ENCODE measurements at places on chromosomes 2 and 18. TPM values are rescaled to one million over a fixed set of nuclear protein-coding genes. Genes with fewer than 3 reads are reported as not detected.

PSD4 gene
- 13.3 TPM for total RNA-seq

- DNase-seq: peak; percentile 83
Measured at GRCh38 chr2:20579866-20580265, 71.0 kb downstream of the HS1BP3 start.

DNA sequence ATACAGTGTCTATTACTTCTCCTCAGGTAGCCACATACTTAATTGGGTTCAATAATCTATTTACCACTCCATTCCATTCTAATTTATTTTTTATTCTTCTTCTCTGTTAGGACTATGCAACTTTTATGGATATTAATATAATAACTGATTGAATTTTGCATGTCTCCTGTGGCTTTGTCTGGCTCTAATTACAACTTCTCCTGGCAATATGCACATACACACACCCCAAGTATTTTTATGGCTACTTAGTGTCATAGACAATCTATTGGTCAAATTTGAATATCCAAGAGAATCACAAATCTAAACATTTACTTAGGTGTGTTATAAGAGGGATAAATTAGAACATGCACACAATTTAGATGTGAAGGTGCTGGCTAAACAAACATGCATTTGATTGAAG is 73.1 kb downstream of the BOD1L2 start:
- DNase-seq: no peak

CPLX4 gene
- total RNA-seq: not detected

GRCh38 chr2:211367711-211368110 is 811.3 kb downstream of the CPS1 start:
- DNase-seq: peak; percentile 34

DNA sequence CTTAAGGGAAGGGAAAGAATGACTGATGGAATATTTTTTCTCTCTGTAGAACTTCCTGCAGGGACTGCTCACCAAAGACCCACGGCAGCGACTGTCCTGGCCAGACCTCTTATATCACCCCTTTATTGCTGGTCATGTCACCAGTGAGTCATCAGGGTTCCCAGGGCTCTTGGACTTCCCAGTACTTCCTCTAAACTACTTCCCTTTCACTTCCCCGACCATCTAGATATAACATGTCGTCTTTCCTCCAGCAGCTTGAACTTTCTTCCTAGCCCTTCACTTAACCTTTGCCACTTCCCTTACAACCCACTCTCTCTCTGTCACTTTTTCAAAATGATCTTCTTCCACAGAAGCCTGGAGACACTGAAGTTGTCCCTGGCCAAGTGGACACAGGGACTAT is 7.2 kb downstream of the STK36 start:
- DNase-seq: peak; percentile 22

GRCh38 chr18:9025091-9025838 is 77.2 kb upstream of the NDUFV2 start:
- DNase-seq: peak; percentile 5

- no peak for DNase-seq
Measured at GRCh38 chr2:37090019-37090477, 5.7 kb downstream of the GPATCH11 start.

- peak; percentile 37 for DNase-seq
Measured at GRCh38 chr2:127700527-127701192, 637 bp upstream of the SFT2D3 start.

DNA sequence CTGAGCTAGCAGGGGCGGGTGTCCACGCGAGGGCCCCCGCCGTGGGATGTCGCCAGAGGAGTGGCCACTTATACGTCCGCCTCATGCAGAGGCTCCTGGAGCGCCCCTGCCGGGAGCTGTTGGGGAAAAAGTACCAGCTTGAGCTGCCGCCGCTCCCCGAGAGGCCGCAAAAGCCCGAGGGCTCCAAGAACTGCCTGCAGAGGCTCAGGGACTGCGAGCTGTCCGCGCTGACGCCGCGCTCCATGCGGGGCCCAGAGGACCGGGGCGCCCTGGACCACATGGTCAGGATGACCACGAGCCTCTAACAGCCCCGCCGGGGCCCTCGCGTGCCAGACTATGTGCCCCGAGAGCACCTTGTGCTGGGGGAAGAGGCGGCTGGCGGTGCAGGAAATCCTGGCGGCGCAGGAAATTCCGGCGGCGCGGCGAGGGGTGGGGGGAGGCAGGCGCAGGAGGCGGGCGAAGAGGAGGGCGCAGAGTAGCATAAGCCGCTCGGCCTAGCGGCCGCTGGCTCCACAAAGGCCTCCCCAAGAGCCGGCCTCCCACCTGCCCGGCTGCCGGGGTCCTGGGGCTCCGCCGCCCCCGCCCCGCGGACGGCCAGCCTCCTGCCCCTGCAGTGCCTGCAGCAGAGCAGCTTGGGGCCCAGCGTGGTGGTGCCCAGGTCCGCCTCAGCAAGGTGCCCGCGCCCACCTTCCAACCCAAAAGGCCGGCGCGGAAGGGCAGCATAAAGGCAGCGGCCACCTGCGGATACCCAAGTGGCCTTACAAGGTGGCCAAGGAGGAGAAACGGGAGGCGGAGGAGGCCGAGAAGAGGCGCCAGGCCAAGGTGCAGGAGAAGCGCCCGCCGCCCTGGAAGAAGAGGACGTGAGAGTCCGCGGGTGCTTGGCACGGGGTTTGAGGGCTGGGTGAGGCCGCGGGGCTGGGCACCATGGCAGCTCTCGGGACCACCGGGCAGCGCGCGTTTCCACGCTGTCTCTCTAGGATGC is 42.1 kb upstream of the TRIM43B start:
- peak; percentile 86 for DNase-seq

LYPD6 gene
- 8.5 TPM for total RNA-seq

GRCh38 chr2:238713198-238713826 is 134.6 kb upstream of the TWIST2 start:
- no peak for DNase-seq

SAG gene
- total RNA-seq: not detected

GRCh38 chr2:194304191-194304590 is 1352.8 kb upstream of the SLC39A10 start:
- no peak for DNase-seq

DNA sequence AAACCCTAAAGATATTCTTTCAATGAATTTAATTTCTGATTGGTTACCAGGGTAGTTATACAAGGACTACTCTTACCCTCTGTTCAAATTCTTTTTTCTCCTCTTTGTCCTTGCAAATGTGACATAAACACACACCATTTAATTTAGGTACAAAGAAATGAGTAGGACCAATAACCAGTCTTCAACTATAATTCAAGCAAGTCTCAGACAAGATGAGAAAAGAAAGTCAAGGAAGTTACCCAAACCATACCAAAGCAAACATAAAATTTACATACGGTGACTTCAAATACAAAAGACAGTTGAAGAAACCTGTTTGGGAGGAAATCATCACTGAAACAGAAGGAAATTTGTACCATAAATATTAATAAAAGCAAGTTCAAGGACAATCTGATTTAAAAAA is 91.1 kb upstream of the EPB41L5 start:
- DNase-seq: no peak

METTL4 gene
- 6.5 TPM for total RNA-seq

DNA sequence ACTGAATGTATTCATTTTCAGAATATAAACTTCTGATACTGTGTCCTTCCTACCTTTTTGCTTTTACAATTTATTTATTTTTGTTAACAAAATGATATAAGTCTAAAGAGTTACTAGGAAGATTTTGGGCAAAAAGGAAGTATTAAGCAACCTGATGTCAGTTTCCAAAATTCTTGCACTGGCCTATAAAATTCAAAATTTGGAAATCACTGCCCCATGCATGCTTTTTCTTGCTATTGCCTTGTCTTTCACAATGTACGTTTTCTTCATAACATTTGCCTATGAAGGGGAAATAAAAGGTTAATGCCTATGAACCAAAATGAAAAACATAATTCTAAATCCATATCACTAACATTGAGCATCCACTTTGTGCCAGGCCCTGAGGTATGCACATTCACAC is 40.1 kb upstream of the EHBP1 start:
- DNase-seq: no peak

DLX1 gene
- 7.4 TPM for total RNA-seq

GRCh38 chr2:99861376-99861760 is 281.0 kb downstream of the AFF3 start:
- peak; percentile 15 for DNase-seq

DNA sequence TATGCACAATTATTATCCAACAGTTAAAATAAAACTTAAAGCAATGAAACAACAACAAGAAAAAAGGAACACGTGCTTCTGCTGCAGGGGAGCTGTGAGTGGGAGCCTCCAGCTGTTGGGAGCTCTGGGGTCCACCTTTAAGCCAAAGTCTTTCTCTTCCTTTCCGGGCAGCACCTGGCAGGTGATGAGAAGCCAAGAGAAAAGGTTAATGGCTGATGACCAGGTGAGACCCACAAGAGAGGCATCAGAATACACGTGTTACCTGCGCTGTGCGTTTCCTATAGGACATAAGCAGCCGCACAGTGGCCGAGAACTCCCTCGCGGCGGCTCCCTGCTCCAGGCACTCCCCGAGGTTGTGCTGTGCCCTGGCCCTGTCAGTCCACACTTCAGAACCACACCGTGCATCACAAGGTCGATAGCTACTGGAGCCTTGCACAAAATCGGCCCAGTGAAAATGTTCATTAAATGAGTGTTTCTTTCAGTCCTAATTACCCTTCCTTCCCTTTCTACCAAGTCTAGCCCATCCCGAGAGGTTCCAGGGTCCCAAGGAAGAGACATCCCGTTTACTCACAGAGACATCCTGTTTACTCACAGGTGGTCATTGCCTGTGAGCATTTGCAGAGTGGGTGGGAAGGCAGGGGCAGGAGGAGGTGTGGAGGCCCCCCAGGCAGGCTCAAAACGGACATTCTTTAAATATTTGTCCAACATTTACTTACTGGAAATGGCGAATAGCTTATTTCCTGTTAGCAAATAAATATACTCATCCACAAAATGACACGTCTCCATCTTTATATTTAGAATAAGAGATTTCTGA is 44.9 kb upstream of the ASB18 start:
- DNase-seq: no peak

GRCh38 chr2:218364196-218364595 is 7.5 kb downstream of the CATIP start:
- DNase-seq: no peak

FBXO36 gene
- 6.2 TPM for total RNA-seq

- peak; percentile 42 for DNase-seq
Measured at GRCh38 chr2:187429989-187430388, 18.1 kb downstream of the CALCRL start.

SOWAHC gene
- 7.1 TPM for total RNA-seq

GRCh38 chr2:162749994-162750393 is 88.6 kb downstream of the KCNH7 start:
- no peak for DNase-seq

RAMP1 gene
- total RNA-seq: 12.9 TPM

DNA sequence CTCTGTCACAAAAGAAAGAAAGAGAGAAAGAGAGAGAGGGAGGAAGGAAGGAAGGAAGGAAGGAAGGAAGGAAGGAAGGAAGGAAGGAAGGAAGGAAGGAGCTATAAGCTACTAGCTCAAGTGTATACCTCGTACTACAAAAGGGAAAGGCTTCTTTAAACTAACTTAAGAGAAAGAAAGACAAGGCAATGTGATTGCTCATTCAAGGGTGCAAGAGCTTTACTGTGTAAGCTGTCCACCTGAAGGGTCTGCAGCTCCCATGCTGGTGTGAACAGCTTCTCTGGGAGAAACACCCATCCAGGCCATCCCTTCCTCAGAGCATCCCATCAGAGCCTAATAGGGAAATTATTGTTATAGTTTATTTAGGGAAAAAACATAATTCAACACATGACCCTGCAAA is 286.1 kb upstream of the ID2 start:
- no peak for DNase-seq

GRCh38 chr2:60380411-60380810 is 173.0 kb downstream of the BCL11A start:
- DNase-seq: no peak

GRCh38 chr18:22417496-22418188 is at the start of gene CTAGE1:
Gene CTAGE1, minus strand, starts transcription at chr18:22417915. Its CDS starts 104 bp downstream, at chr18:22417811.
- DNase-seq: no peak

GRCh38 chr2:854460-854859 is 96.2 kb upstream of the SNTG2 start:
- DNase-seq: peak; percentile 36

NEB gene
- 0.48 TPM for total RNA-seq

GRCh38 chr18:65352186-65352585 is 398.6 kb upstream of the CDH7 start:
- DNase-seq: no peak

DNA sequence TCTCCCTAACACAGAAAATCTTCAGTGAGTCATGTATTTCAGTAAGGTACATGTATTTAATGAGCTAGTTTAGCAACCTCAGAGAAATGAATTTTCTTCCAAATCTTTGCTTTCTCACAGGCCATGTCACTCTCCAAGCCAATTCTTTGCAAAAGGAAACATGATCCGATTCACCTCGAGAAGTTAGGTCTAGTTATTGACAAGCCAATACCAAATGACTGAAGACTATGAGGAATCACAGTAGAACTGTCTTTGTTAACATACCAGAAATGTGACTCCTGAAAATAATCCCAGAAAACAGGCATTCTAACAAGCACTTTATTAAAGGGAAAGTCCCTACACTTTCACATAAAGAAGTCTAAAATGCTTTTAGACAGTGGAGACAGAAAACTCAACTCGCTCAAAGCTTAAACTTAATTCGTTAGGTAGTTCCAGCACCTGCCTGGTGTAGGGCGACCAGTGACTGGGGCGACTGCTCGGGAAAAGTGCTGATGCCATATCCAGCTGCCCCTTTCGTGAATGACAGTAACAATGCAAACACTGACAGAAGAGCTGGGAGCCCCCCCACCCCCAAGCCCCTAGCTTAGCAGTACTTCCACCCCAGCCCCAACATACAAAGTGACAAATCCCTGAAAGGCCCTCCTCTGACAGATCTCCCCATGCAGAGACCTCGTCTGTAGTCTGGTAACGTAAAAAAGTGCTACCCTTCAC is 1.8 kb downstream of the MEMO1 start:
- peak; percentile 4 for DNase-seq

GRCh38 chr2:15201009-15201408 is 360.1 kb downstream of the NBAS start:
- no peak for DNase-seq

AQP12B gene
- total RNA-seq: not detected

PRKAG3 gene
- not detected for total RNA-seq

DNA sequence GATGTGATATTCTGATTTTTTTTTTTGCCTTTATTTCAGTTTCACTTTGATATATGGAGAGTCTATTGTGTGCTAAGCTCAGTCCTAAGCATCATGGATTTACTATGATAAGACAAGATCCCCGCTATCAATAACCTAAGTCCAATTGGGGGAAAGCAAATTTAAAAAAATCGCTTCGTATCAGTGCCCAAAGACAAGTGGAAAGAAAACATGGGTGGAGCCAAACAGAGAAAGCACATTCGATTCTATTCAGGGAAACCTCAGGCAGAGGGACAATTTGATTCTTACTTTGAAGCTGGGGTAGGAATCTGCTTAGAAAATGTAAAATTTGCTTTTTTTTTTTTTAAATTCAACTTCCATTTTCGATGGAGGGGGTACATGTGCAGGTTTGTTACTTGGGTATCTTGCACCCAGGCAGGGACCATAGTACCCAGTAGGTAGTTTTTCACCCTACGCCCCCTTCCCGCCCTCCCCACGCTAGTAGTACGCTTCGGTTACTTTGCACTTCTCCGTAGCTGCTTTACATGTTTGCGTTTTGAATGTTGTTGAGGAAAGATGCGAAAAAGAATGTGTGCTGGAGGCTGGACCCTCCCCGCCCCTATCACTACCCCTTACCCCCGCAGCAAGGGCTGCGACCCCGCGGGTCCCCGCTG is 12.4 kb downstream of the KIF5C start:
- no peak for DNase-seq
